Activated T-helper 1 cell treated with Interleukin-2 at 50 U/mL for 16 hours (primary cell): ENCODE measurements at places on chromosomes 2 and 18.

DNA sequence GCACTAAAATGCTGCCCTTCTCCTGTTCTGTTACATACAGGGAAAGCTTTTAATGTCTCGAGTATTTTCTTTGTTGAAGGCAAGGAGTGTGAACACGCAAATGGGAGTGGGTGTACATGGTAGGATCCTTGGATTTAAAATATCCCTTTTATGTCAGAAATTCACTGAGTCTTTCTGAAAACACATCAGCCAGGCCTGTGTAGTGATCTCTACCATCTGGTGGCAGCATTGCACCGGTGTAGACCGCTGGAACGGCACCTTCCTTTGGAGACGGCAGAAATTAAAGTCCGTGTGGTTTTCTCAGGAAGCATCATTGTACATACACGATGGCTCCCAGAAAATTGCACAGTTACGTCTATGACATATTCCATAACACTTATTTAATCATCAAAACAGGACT is 515.8 kb downstream of the GALR1 start:
- DNase-seq: no peak

- DNase-seq: no peak
Observed at GRCh38 chr2:106841886-106842645, 43.9 kb downstream of the ST6GAL2 start.

GRCh38 chr2:119449521-119449920 is 17.9 kb downstream of the TMEM37 start:
- no peak for DNase-seq

DNA sequence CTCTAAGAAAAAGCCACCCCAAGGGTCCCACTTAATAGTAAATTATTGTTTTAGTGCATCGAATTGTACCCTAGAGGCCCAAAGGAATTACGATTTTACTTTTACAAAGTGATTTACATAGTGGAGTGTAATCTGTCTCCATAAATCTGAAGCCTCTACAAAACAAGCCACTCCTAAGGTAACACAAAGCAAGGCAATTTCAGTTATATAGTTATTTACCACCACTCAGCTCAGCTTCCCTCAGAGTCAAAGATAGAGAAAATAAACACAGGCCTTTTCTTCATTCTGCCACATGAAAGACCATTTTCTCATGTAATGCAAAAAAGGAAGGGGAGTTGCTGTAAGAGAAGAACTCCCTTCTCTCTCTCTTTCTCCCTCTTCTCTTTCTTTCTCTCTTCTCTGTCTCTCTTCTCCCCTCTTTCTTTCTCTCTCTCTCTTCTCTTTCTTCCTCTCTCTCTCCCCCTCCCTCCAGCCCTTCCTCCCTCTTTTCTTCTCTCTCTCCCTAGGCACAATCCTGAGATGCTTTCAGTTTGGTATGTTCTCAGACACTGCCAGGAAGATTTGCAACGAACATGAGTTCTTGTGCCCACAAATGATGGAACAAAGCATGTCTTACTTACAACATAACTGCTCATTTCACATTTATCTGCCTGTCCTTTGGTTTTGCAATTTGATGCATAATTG is 264.5 kb downstream of the BCL2 start:
- DNase-seq: no peak

DNA sequence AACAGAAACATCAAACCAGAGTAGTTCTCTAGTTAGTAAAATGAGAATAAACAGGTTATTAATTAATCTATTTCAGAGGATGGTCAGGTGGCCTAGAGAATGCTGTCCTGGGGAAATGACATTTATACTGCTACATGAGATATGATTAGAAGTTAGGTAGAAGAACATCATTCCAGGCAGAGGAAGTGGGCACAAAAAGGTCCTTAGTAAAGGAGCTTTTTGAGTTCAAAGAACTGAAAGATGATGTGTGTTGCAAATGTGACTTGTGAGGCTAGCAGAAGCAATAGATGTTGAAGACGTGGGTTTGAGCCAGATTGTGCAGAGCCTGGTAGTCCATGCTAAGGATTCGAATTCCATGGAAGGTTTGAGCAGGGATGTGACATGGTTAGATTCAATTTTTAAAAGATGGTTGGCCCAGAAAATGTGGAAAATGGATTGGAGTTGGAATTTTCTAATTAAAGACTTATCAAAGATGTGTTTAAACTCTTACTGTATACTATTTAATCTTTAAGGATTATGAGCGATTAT is 34.2 kb downstream of the RAB10 start:
- DNase-seq: no peak

GRCh38 chr18:43589611-43590151 is 312.4 kb upstream of the SYT4 start:
- no peak for DNase-seq

DNA sequence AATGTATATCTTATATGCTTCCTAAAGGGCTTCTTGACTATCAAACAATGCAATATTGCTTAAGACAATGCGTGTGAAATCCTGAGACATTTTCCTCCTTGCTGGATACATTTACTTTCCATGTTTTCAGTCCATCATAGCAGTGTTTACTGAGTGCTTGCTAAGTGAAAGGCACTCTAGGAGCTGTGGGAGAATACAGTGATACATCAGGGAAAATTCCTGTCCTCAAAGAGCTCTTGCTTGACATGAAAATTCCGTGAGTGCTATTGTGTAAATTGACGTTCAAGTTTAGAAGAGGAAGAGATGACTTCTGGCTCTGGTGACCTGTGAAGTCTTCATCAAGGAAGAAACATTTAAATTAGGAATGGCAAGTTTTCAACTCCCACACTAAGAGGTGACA is 449.4 kb upstream of the SOX11 start:
- no peak for DNase-seq

GRCh38 chr2:42860319-42861094 is 68.1 kb upstream of the HAAO start:
- DNase-seq: no peak

DNA sequence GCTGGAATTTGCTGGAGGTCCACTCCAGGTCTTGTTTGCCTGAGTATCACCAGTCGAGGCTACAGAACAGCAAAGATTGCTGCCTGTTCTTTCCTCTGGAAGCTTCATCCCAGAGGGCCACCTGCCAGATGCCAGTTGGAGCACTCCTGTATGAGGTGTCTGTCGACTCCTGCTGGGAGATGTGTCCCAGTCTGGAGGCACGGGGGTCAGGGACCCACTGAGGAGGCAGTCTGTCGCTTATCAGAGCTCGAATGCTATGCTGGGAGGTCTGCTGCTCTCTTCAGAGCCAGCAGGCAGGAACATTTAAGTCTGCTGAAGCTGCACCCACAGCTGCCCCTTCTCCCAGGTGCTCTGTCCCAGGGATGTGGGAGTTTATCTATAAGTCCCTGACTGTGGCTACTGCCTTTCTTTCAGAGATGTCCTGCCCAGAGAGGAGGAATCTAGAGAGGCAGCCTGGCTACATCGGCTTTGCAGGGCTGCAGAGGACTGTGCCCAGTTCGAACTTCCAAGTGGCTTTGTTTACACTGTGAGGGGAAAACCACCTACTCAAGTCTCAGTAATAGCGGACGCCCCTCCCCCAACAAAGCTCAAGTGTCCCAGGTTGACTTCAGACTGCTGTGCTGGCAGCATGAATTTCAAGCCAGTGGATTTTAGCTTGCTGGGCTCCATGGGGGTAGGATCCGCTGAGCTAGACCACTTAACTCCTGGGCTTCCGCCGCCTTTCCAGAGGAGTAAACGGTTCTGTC is 301.1 kb downstream of the ERBB4 start:
- DNase-seq: no peak

GRCh38 chr2:171718720-171719119 is 31.5 kb downstream of the DYNC1I2 start:
- no peak for DNase-seq

- no peak for DNase-seq
Observed at GRCh38 chr2:42298132-42298531, 62.9 kb downstream of the COX7A2L start.

GRCh38 chr2:63983986-63984605 is 35.1 kb downstream of the VPS54 start:
- DNase-seq: no peak

DNA sequence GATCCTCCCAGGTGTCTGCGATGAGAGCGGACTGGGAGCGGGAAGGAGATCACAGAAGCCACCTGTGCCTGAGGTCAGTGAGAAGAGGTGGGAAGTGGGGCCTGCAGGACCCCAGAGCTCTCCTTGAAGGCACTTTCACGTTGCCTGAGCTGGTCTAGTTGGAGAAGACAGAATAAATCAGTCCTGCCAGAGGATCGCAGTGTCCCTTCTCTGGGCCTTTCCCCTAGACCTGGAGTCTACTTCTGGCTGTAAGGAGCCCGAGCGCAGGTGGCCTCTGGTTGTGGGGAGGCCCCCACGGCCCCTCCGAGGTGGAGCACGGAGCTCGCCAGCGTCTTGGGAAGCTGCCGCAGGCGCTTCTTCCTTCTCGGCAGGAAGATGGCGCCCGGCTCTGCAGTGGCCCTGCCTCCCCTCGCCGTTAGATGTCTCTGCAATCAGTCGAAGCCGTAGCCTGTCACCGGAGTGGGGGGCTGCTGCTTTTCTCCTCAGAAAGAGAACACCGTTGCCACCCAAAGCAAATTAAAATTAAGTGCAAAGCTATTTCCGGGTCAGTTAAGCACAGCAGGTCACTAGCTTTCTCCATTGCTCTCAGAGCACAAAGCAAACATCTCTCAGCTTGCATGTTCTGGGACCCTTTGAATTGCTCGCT is 212.0 kb upstream of the MYT1L start:
- DNase-seq: no peak

DNA sequence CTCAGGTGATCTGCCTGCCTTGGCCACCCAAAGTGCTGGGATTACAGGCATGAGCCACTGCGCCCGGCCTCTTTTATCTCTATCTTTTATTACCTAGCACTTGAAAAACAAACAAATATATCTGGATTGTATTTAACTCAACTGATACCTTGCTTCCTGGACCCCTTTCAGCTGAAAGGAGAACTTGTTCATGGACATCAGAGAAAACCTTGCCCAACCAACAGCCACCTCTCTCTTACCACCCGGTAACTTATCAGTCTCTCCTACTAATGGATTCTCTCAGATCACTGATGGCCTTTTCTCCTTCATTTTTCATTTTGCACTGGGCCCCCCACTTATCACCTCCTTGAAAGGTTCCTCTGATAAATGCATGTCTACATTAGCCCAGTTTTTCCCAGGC is 6.7 kb downstream of the RETSAT start:
- no peak for DNase-seq

DNA sequence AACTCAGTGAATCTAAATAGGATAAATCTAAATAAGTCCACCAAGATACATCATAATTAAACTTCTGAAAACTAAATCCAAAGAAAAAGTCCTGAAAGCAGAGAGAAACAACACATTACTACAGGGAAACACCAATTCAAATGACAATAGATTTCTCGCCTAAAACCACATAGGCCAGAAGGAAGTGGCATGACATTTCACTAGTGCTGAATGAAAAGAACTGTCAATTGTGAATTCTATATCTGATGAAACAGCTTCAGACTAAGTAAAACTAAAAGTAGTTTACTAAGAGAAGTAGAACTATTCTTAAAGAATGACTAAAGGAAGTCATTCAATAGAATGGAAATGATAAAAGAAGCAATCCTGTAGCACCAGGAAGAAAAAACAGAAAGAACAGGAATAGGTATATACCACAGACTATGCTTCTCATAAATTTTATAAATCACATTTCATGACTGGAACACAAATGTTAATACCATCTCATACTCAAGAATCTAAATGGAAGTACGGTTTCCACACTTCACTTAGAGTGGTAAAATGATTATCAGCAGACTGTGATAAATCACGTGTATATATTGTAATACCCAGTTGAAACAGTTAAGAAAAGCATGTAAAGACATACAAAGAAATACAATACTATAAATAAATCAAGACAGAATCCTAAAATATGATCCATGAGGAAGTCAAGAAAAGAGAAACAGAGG is 46.4 kb downstream of the ASXL2 start:
- DNase-seq: no peak

DNA sequence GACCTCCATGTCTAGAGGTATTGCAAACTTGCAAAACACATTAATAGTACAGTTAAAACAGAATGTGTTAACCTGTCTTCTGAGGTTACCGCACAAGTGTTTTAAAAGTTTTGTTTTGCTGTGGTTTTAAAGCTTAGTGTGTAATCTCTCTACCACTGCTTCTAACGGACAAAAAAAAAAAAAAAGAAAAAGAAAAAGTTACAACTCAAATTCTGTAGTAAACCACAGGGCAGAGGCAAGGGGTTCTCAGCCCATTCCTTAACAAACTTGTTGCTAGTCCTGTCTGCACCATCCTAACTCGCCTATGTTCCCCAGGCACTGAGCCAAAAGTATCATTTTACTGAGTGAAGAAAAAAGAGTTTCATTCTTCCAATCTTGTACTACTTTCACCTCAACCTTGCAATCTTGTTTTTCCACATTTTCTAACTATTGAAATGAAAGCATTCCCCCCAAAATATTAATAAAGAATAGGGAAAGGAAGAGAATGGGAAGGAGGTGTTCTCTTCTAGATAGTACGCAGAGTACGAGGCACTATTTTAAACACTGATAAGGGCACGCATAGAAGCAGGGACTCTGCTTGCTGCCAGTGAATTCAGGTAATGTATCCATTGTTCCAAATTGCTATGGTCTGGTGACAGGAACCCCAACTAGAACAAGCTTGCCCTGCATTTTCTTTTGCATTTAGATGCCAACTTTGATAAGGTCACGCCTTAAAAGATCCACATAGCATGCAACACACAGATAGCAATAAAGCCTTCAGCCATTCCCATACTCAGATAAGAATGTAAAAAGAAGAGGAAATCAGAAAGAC is 47.1 kb downstream of the IKZF2 start:
- no peak for DNase-seq

DNA sequence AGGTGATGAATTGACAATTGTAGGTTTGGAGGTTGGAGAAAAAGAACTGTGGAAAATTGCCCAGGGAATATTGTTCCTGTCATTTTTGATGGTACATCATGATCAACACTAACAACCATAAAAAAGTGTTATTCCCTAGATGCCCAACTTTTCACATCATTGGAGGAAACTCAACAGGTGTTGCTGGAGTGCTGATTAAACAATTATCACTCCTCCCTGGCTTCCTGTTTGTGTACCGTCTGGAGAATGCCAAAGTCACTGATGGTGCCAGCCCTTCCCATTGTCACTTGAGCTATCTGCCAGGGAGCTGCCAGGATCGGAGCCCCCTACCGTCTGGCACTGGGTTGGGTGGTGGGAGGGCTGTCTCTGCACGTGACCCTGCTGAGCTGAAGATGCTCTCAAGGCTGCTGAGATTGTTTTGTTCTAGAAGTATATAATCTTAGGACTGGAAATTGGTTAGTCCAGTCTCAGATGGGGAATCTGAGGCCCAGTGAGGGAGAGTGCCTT is 156.9 kb downstream of the PRKCE start:
- no peak for DNase-seq

DNA sequence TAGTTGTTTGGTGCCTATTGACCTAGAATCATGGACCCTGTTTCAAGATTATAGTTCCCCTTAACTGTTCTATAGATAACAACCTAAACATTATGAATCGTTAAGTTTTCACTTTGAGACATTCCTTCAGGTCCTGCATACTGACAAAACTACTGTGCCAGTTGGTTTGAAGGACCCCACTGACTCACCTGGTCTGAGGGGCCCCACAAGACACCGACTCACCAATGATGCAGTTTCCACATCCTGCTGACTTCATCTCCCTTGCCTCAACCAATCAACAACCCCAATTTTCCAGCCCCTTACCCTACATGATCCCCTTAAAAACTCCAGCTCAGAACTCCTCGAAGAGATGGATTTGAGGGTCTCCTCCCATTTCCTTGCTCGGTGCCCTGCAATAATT is 89.6 kb upstream of the CCDC141 start:
- DNase-seq: no peak

GRCh38 chr2:89767572-89768435 is 1076.3 kb downstream of the RPIA start:
- no peak for DNase-seq

GRCh38 chr2:159290289-159290907 is 3.9 kb upstream of the WDSUB1 start:
- DNase-seq: no peak
